ENCODE measurements at places on chromosomes 7 and 10.

GRCh38 chr10:131141645-131142516 lies 169.6 kb downstream of the TCERG1L start:
- no peak for DNase-seq

DNA sequence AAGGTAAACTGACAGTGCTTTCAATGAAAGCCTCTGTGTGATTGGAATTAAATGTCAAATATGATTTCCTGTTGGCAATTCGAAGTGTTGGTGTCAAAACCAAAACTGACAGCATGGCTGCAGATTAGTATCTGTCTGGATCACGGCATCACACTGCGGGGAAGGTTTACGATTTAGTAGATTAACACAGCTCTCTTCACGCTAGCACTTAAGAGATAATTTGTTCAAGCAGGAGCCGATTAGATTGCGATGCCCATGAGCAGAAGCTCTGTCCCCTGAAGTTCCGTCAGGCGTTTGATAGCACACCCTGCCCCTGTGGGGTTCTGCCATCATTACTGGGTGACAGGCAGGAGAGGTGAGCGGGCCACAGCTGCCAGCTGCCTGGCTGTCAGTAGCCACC lies 279.5 kb upstream of the AUTS2 start:
- DNase-seq, result no peak

- no peak for DNase-seq
Measured at GRCh38 chr10:33331379-33331694, 3.1 kb downstream of the NRP1 start.

- DNase-seq, result no peak
Measured at GRCh38 chr10:71371750-71372166, 25.0 kb upstream of the CDH23 start.

DNA sequence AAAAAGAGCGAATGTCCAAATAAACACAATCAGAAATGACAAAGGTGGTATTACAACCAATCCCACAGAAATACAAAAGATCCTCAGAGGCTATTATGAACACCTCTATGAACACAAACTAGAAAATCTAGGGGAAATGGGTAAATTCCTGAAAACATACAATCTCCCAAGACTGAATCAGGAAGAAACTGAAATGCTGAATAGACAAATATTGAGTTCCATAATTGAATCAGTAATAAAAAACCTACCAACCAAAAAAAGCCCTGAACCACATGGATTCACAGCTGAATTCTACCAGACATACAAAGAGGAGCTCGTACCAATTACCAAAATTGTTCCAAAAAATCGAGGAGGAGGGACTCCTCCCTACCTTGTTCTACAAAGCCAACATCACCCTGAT lies 56.1 kb upstream of the ZNF800 start:
- DNase-seq, result no peak

- no peak for DNase-seq
Measured at GRCh38 chr7:90383861-90384260, 19.4 kb upstream of the CLDN12 start.

GRCh38 chr7:107934991-107935770 lies 44.2 kb downstream of the DLD start:
- DNase-seq, result no peak

- DNase-seq, result peak; percentile 31
Measured at GRCh38 chr10:58818900-58819299, 306.2 kb downstream of the BICC1 start.

DNA sequence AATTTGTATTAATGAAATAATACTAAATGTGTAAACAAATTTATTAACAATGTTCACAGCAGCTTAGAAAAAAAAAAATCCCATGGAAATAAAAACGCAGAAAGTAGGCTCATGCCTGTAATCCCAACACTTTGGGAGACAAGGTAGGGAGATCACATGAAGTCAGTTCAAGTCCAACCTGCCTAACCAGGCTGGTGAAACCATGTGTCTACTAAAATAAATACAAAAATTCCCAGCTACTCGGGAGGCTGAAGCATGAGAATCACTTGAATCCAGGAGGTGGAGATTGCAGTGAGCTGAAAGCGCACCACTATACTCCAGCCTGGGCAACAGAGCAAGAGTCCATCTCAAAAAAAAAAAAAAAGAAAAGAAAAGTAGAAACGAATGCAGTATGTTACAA lies 36.2 kb downstream of the LARP4B start:
- DNase-seq, result no peak
